ENCODE measurements at places on chromosomes 4 and X.

DNA sequence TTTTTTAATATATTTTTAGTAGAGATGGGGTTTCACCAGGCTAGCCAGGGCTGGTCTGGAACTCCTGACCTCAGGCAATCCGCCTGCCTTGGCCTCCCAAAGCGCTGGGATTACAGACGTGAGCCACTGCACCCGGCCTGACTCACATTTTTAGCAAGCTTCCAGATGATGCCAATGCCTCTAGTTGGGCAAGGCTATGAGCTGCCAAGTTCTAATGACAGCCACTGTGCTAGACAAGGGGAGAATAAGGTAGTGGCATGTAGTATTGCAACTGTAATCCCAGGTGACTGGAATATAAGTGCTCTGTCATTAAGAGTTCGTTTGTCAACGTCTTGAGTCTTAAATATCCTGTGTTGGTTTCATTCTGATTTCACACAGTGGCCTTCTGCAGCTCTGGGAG is 96.7 kb downstream of the SLIT2 start:
- no peak for DNase-seq

DNA sequence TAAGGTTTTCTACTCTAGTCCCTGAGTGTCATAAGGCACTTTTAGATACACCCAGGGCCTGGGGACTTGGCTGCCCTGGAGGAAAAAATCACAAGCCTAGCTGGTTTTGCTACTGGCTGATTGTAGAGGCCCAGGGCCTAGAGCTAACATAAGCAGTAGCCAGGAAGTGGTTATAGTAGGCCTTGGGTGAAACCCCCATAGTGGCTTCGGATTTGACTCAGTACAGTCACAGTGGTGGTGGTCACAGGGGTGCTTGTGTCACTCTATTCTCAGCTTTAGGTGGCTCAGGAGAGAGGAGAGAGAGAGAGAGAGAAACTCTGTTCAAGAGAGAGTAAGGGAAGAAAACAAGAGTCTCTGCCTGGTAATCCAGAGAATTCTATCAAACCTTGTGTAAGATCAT is 194.5 kb upstream of the EDA2R start:
- DNase-seq: no peak

- DNase-seq: peak; percentile 75
These were observed 75.4 kb downstream of the AR start for GRCh38 chrX:67619253-67619652.

DNA sequence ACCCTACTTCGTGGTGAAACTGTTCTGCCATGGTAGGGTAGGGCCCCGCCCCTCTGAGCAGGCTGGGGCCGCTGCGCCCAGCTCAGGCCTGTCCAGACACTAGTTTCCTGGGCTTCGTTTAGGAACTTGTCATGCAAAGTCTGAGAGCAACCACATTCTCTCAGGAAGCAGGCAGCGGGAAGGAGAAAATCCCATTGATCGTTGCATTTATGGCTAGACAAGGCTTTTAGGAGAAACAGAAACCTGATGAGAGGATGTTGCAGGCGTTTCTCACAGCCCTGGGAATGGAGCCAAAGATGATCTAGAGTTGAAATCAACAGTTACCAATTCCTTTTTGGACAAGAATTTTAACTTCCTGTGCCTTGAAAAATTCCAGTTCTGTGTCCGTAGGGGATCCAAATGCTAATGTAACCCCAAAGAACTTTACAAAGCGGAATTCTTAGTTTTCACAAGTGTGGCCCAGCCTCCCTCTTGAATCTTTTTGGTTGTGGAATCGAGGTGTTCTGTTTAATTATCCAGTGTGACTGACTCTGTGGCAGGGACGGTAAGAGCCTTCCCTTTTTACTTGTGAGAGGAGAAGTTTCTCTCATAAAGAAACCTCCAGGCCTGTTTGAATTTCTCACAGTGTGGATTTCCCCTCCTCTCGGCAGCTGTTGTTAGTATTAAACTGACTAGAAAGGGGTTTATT is 4.5 kb upstream of the CXCL9 start:
- peak; percentile 73 for DNase-seq

- no peak for DNase-seq
These were observed 99.1 kb upstream of the CBR4 start for GRCh38 chr4:169109035-169109675.

DNA sequence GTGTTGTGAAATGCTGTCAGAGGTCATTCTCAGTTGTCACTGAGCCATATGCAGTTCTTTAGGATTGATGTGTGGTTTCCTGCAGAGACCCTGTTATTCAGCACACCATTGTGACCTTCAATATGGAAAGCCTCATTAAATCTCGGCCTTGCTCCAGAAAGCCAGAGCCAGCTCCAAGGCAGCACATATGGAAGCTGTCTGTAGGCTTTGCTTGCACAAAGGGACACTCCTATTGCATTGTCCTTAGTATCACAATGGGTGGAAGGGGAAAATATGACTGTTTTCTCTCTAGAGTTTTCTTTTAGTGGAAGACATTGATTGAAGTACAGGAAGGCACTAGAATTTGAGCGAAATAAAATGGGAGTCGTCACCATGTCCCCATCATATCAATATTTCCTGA is 179.0 kb downstream of the CEP135 start:
- no peak for DNase-seq

DNA sequence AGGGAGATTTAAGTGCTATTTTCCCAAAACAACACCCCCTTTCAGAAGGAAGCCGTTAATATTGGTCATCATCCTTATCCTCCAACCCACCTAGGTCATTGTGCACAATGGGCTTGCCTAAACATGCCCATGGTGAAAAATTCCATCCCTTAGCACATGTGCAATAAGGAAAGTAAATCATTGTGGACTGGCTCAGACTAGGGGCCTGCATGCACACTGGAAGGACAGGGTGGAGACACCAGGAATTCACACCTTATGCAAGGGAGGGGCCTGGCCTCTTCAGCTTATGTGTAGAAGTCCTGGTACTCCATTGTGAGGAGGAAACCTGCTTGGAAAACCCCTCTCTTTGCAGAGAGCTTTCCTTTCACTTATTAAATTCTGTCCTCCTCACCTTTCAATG is 311.4 kb upstream of the NDST4 start:
- no peak for DNase-seq

- DNase-seq: peak; percentile 88
These were observed 12.4 kb downstream of the SHROOM3 start for GRCh38 chr4:76447393-76447851.

DNA sequence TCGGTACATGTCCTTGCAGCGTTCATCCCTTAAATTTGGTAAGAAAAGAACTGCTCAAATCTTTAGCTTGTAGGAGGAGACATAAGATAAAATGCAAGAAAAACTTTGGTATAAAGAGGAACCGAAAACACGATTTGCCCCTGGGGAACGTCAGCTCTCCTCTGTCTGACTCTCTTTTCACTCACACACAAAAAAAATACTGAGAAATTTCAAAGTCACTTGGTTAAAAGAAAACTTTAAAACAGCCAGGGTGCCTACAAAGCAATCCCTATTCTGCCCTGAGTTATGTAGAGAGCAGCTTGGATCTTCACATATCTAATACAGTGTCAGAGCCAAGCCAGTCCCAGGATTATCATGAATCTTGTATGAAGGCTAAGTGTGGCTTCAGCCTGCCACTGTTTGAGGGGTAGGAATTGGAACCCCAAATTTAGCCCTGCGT is 248.5 kb upstream of the CXXC4 start:
- DNase-seq: no peak

GRCh38 chrX:119501511-119502148 is 33.4 kb downstream of the SLC25A5 start:
- peak; percentile 17 for DNase-seq

GRCh38 chr4:1091561-1091995 is 21.8 kb downstream of the RNF212 start:
- DNase-seq: no peak

DNA sequence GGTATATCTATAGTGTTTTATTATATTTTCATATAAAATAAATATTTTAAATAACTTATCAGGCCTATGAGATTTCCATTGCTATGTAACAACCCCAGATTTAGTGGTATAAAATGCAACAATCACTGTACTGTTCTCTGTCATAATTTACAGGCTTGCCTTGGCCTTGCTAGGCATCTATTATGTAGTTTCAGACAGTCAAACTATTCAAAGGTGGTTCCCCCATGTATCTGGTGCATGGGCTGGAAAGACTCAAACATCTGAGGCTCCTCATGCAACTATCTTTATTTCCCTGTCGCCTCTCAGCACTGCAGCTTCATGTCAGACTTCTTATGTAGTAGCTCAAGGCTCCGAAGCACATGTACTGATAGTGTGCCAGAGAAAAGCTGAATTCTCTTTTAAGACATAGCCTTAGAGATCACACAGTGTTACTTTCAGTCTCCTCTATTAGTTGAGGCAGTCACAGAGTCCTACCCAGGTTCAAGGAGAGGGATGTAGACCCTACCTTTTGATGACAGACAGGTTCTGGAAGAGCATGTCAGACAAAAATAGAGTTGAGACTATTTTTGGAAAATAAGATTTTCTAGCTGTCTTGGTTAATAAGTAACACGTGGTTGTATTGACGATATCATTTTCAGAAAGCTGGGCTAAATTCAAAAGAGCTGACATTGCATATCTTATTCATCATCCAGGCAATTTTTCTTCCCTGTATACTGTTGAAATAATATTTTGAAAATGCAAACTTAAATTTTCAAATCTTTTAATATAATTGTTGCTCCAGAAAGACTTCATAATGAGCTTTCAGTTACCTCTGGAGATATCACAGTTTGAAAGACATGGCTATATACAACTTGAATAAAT is 19.4 kb downstream of the MTTP start:
- no peak for DNase-seq

DNA sequence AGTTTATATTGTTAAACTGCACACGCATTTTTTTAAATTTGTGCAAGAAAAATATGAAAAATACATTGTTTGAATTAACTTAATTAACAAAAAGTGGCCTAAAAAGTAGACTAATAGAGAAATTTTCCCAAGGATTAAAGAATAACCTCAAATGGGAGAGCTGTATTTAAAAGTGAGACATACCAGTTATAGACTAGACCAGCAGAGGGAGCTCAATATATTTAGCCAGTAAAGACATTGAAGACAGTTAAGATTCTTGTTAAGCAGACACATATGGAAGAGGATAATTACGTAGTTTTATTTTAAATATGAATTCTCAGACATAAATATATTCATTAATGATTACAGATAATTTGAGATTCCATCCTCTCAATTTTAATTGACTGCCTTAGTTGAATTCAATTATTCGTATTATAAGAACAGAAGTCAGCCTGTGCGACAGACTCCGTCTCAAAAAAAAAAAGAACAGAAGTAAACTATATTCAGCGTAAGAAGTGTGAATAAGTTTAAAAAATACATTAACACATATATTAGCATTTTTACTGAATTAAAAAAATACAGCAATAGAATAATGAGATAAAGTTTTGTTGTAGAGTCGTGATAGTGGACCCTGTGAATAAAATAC is 64.8 kb downstream of the GLRA3 start:
- peak; percentile 54 for DNase-seq

GRCh38 chr4:186752325-186752724 is 28.7 kb upstream of the FAT1 start:
- DNase-seq: no peak

DNA sequence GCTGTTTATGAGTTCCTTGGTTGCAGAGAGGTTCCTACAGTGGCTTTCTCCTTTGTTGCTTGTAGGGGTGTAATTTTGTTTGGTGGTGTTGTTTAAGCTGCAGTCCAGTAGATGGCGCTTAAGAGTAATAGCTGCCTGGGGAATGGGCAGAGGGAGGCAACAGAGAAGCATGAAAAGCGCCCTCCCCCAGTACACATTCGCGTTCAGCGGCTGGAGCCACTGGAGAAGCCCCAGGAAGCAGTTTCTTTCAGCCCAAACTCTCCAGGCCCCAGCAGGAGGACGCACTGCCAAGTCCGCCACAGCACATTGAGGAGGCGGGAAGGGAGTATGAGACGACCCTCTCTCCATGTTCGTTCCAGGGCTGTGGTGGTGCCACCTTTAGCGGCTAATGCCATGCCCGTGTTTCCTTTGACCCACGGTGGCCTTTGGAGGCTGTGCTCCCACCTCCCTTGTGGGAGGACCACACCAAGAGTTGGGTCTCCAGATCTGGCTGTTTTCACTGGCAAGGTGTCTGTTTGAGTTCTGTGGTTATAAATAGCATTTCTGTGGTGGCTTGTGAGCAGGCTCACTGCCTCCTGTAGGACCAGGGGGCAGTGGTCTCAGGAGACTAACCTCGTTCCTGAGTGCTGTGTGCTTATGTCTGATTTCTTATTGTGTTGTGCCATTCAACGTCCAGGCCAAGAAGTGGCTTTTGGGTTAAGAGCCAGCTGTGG is 252.3 kb downstream of the ARHGAP10 start:
- DNase-seq: peak; percentile 54

DNA sequence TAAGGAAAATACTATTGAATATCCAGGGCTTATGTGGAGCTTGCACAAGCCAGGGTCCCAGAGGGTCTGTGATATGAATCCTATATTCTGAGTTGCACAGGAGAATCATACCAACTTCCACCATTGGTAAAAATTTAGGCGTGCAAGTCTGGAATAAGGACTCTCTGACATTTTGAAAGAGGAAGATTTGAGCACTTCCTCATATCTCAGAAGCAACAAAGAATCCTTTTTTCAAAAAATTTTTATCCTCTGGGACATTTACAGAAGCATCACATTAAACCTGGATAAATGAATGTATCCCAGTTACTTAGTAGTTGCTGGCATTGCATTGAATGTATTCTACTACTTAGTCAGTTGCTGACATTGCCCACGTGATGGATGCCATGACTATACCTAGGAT is 24.2 kb upstream of the CAMK2D start:
- DNase-seq: no peak

DNA sequence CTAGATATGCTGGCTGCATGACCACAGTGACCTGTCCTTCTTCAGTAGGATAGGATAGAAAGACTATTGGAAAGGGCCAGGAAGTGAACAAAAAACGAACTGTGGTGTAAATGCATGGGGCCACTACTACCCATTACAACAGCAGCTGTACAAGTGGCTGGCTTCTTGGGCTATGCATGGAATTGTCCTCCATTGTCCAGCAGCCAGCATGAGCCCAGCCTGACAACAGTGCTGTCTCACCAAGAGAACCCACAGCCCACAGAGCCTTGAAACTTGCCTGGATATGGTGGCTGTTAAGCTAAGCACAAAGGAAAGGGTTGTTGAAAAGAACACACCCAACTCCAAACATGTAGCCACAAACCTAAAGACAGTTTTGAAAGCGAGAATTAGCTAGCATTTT is 330.2 kb upstream of the F9 start:
- no peak for DNase-seq

- DNase-seq: peak; percentile 6
These were observed 1198.7 kb downstream of the PCDH7 start for GRCh38 chr4:31918891-31919290.

- DNase-seq: no peak
These were observed 58.6 kb downstream of the NDST4 start for GRCh38 chr4:115054836-115055235.

Measured in fibroblast of skin of back (primary cell).